ENCODE measurements at places on chromosomes 5 and 9.

DNA sequence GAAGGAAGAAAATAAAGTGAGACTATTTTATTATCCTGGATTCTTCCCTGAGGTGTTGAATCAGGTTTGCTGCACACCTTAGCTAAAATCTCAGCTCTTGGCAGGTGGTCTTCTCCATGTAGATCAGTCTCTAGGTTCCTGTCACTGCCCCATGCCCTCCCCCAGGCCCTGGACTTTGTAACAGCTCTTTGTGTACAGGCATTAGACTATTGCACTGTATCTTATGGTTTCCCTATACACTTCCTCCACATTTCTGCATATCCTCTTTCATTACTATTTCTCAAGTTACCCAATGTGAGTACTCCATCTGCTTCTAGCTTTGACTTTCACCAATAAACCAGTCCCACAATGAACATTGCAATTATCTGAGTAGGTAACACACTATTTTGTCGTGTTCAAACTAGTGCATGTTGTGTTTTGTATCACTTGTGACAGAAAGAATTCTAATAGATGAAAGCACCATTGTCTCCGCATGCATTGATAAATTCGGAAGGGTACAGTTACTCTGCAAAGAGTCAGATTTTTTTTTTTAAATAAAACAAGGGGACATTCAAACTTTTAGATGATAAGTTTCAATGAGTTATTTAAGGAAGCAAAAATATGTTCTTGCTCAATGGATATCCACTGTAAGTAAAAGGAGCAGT, 1348.7 kb upstream of the C9orf72 start:
- DNase-seq, result no peak

GRCh38 chr5:65800775-65801174, 78.8 kb downstream of the NLN start:
- no peak for DNase-seq

GRCh38 chr5:68464424-68464823, 248.9 kb downstream of the PIK3R1 start:
- no peak for DNase-seq

GRCh38 chr9:100473276-100474081, 530 bp downstream of the TMEFF1 start:
- DNase-seq, result no peak

GRCh38 chr9:13807118-13807517, 506.8 kb downstream of the NFIB start:
- DNase-seq, result no peak

DNA sequence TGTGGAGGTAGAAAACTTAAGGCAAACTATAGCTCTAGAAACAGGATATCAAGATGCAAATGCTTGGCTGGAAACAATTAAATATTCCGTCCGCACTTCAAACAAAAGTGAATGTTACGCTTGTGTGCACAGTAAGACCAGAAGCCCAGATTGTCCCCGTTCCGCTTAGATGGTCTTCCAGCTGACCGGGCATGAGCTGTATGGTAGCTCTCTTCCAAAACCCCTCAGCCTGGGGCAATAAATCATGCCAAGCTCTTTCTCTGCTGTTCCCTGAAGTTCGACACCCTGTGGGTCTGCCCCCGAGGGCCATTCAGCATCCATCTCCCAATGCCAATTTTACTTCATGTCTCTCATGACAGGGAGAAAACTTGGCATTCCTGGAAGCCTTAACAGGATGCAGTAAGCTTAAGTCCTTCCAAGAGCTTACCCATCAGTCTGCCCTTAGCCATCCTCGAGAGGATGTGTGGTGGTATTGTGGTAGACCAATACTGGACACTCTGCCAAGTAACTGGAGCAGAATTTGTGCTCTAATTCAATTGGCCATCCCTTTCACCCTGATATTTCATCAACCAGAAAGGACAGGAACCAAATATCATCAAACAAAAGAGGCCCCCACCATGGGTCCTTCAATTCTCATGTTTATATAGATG, 70.7 kb upstream of the RANBP6 start:
- DNase-seq, result no peak

DNA sequence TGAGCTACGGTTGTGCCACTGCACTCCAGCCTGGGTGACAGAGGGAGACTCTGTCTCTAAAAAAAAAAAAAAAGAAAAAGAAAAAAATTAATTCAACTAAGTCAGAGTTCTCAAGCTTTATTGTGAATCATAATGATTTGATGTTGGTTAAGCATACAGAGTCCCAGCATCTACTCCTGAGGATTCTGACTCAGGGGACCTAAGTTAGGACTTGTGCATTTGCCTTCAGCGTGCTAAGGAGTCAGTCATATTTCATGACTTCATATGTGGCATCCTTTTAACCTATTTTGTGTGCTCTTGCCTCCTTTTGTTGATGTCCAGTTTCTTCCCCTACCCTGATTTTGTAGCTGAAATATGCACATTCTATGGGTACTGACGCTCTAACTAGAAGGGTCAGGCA, 2.9 kb downstream of the MYOZ3 start:
- DNase-seq, result no peak

- no peak for DNase-seq
Measured at GRCh38 chr5:67263656-67264408, 67.2 kb upstream of the CD180 start.

GRCh38 chr9:34271265-34272006, 57.6 kb downstream of the KIF24 start:
- DNase-seq, result no peak

GRCh38 chr5:176533894-176534611, 3.1 kb downstream of the RNF44 start:
- DNase-seq, result no peak

DNA sequence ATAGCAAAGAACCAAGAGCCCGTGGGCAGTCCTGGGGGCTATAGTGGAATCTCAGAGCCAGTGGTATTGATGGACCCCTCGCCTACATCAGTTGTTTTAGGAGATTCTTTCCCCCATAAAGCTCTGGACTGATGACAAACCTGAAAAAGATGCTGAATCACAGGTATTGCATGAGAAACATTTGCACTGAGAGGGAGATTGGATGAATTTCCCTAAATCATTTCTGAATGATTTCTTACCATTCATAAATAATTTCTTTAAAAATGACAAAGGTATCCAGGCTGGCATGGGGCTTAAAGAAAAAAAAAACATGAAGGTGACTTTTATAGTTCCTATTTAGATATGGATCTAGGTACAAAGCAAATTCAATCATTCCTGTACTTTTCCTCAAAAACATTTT, 54.0 kb upstream of the SLIT3 start:
- no peak for DNase-seq

GRCh38 chr9:81002906-81003305, 686.4 kb downstream of the TLE1 start:
- DNase-seq, result no peak

- DNase-seq, result no peak
Measured at GRCh38 chr5:61582205-61582820, 250.3 kb downstream of the ZSWIM6 start.

GRCh38 chr9:130128251-130128650, 44.0 kb upstream of the NCS1 start:
- no peak for DNase-seq

DNA sequence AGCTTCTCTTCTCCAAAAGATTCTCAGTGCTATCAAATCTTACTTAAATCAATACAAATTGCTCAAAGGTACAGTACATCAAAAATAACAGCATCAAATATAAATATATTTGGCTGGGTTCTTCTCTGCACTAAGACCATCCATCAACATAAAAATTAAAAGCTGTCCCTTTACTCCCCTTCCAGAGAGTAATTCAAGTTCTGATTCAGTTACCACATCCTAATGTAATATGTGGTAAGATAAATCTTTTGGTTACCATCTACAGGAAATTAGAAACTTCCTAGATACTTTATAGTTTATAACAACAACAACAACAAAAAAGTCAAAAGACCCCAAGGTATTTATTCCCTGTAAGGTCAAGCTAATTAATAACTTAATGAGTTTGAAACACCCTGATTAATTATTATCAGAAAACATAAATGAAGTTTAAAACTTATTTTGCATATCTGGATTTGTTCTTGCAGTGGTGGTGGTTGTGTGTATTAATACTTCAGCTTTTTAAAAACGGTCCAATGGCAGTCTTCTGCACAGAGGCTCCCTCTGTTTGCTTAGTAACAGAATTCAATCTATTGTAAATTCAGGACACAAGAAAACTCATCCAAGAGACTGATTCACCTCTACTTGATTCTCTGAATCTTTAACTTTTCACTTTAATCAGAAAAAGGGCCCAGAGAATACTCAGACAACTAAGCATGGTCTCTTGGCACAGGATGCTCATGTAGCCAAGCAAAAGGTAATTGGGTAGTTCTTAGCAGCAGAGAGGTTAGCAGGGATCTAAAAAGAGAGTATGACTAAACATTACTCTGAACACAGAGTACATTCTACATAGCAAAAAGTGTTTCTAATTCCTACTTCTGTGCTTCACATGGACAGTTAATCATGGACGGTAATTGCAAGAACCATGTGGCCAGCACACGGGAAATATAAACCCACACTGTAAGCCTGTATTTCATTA, 20.1 kb downstream of the DIAPH1 start:
- no peak for DNase-seq

DNA sequence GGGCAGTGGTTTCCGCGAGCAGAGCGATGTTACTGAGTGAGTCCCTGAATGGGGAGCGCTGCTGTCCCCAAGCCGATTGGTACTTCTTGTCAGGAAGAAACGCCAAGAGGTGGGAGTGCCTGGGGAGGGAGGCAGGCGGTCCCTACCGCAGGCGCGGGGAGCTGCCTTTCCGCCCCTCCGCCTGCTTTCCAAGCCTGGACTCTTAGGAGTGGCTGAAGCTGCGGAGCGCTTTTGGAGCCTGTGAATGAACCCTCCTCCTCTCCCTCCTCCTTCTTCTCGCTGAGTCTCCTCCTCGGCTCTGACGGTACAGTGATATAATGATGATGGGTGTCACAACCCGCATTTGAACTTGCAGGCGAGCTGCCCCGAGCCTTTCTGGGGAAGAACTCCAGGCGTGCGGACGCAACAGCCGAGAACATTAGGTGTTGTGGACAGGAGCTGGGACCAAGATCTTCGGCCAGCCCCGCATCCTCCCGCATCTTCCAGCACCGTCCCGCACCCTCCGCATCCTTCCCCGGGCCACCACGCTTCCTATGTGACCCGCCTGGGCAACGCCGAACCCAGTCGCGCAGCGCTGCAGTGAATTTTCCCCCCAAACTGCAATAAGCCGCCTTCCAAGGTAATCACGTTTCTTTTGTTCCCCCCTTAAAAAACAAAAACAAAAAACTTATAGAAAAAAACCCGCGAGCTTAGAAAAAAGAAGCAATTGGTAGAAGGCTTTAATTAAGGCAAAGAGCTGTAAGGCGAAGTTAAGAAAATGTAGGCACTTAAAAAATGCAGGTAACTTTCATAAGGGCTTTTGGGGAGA, at the start of gene VCAN:
VCAN (plus strand) TSS at position 340 of the 808 bp plus-strand sequence. CDS start 11,775 bp downstream, outside the sequence.
- peak; percentile 34 for DNase-seq

Data from GOT3 (cell line).